ENCODE measurements at places on chromosomes 4 and X. TPM values are rescaled to one million over a fixed set of nuclear protein-coding genes. Genes with fewer than 3 reads are reported as not detected.

Gene FGB
- total RNA-seq, result not detected

Gene RPA4
- total RNA-seq, result 0.34 TPM

Gene CENPVL1
- total RNA-seq, result not detected

Gene NMU
- total RNA-seq, result 0.78 TPM

Gene GAGE1
- total RNA-seq, result not detected

Gene MAGEA1
- not detected for total RNA-seq

All from hair follicular keratinocyte (primary cell).